ENCODE measurements at places on chromosomes 2 and 18. TPM values are rescaled to one million over a fixed set of nuclear protein-coding genes. Genes with fewer than 3 reads are reported as not detected.

DCDC2C gene
- total RNA-seq, result not detected

IL1RL2 gene
- 0.82 TPM for total RNA-seq

UPP2 gene
- 0.67 TPM for total RNA-seq

FN1 gene
- total RNA-seq, result 1,492 TPM

GTF2A1L gene
- total RNA-seq, result 5.1 TPM

MYOM1 gene
- total RNA-seq, result 2.4 TPM

- no peak for ATAC-seq
Measured at GRCh38 chr2:1645761-1646476, 98.4 kb downstream of the PXDN start.

- ATAC-seq, result peak; percentile 55
Measured at GRCh38 chr2:149119368-149119767, 80.9 kb downstream of the LYPD6B start.

- no peak for ATAC-seq
Measured at GRCh38 chr2:147346142-147346541, 498.7 kb upstream of the ACVR2A start.

DNA sequence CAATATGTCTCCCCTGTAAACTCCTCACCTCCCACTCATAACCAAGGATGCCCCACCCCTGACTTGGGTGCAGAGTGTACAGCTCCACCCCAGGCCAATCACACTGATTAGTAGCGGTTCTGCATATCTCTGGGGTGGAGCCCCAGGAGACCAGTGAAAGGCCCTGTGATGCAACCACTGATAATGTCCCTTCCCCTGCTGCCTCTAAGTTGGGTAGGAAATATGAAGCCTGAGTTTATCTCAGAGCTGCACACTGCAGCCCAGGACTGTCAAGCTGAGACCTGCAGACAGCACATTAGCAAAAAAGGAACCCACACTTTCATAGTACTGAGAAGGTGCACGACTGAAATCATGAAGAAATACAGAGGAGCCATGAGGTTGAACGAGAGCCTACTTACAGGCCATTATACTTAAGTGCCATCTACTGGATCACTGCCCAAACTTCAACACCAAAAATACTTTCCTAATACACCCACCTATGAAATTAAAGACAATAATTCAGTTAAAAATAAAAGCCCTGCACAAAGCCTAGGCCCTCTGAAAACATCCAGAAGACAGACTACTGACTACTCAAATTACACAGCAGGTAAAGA lies 455.4 kb upstream of the LRRTM4 start:
- ATAC-seq, result no peak

GRCh38 chr2:196827356-196827755 lies 18.2 kb upstream of the C2orf66 start:
- ATAC-seq, result no peak

DNA sequence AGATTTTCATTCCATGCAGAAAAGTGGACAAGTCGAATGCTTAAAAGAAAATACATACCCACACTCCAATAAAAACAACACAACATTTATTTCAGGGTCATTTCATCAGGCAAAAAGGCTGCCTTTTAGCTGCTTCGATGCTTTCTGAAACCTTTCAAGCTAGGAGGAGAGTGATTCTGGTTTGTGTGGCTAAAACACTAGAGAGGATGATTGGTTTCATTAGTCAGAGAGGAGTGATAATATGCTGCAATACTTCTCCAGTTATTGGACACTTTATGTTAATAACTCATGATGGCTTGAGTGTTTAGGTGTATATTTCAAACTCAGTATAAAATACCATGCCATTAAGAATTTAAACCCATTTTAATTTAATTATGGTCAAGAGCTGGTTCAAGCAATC lies 614.0 kb downstream of the SLC4A3 start:
- no peak for ATAC-seq

GRCh38 chr2:112989611-112990010 lies 11.8 kb downstream of the IL36G start:
- ATAC-seq, result no peak

GRCh38 chr2:3000968-3001367 lies 376.6 kb downstream of the EIPR1 start:
- no peak for ATAC-seq

DNA sequence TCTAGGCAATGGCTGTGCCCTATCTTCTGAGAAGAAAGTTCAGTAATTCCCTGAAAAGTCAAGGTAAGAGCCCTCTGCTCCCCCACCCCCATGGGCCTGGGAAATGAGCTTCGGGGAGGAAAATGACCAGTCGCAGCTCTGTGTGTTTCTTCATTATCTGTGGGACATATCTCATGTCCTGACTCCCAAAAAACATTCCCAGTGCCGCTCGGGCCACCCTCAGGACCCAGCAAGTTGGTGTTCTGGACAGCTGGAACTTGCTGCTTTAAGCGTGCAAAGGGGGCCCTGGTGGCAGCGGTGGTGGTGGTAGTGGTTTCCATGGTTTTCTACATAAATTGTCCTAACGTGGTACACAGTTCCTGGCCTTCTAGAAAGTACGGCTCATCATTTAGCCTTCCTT lies 17.2 kb upstream of the PRLH start:
- no peak for ATAC-seq

DNA sequence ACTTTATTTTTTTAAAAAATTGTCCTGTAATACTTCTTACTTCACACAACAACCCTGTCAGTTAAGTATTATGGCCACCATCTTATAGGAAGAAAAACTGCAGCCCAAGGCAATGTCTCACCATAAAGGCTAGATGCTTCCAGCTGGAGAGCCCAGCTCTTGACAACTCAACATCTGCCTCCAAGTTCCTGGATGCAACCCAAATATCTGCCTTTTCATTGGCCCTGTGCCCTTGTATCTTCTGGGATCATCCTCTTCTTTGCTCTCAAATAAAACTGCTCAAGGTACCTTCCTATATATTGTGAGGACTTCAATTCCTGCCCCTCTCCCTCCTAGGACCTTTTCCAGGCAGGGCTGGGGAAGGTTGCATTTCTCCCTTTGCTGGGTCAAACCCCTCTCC lies 69.5 kb downstream of the BIN1 start:
- no peak for ATAC-seq

DNA sequence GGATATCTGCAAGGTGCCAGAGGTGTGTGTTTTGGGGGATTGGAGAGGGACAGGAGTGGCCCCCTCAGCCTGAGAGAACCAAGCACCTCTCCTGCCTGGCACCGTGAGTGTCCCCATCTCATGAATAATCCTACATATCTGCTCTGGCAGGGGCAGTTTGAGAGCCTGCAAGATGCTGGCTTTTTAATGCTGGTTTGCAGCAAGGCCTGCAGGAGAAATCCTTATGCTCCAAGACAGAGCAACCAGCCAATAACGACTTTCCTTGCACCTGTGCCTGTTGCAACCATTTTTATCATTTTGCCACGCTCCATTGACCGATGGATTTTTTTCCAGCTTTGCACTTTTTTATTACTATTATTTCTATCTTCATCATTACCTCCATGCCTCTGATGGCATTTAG lies 259.4 kb upstream of the SKOR2 start:
- no peak for ATAC-seq

DNA sequence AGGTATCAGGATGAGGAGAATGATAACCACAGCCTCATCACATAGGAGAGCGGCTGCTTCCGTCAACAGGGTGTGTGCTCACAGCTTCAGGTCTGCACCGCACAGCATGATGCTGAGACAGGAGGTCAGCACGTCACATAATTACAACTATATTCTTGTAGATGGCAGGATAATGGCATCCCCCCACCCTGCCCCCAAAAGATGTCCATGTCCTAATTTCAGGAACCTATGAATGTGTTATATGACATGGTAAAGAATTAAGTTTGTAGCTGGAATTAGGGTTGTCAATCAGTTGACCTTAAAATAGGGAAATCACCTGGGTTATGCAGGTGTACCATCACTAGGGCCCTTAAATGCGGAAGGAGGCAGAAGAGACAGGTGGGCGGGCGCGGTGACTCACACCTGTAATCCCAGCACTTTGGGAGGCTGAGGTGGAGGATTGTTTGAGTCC lies 73.9 kb downstream of the ARL4C start:
- ATAC-seq, result no peak

GRCh38 chr2:74436848-74437695 lies 4.7 kb downstream of the RTKN start:
- ATAC-seq, result no peak

DNA sequence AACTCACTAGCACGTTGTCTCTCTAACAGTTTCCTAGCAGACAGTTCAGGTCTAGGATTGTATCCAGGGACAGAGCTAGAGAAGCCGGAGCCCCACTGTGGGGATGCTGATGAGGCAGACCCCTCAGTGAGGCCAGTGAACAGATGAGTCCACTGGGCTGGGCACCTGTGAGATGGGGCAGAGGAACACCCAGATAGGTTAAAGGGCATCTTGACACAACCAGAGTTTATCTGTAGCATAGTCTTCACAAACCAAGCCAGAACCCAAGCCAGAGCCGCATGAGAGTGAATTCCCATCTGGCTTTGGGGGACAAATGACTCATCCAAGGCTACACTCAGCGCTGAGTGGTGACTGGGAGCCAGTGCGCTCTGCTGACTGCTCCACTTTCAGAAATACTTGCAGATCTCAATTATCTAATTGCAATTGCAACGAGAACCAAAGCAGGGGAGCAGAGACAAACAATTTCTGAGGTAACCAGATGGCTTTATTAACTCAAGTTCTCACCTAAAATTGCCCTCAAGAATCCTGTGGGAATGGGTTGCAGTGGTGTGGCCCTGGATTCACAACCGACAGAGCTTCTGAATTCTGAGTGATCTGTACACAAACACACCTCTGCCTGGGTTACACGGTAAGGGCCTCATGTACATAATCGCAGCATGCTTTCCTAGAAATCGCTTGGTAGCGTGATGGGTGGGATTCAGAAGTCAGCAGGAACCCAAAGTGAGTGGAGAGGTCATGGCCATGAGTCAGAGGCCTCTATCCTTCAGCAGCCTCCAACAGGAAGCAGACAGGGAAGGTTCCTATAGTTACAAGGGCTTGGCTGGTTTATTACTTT lies 48.7 kb upstream of the MSH2 start:
- ATAC-seq, result peak; percentile 62

DNA sequence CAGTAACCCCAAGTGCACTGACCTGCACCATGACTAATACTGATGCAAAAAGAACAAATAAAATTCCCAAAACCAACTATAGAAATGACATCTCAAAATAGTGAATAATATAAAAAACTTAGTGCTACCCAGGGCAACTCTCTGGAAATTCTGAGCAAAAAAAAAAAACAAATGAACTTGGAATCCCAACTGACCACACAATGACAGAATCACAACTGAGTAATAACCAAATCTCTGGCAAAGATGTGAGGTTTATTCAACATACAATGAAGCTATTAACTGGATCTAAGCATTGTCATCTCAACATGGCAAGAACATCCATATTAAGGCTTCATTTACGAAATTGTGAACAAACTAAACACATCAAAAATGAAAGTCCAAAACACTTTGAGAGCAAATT lies 22.7 kb downstream of the EXOC6B start:
- ATAC-seq, result no peak
